Left colon (tissue), 2 donors: ENCODE measurements at places on chromosomes 5 and 9.

DNA sequence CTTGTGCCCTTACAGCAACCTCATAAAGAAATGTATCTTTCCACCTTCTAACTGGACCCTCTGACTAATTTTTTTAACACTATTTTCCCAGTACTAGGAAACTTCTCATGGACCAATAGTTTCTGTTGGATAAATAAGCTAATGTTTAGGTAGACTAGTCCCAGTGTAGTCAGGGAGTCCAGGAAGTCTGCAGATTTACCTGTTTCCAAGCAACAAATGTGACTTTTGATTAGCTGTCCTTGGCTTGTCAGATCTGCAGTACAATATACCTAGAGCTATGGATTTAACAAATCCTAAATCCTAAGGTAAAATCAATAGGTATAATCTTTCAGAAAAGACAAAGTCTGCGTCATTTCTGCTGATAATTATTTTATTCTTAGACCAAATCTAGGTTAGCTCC, 55.7 kb downstream of the FAM174A start:
- DNase-seq, result no peak

DNA sequence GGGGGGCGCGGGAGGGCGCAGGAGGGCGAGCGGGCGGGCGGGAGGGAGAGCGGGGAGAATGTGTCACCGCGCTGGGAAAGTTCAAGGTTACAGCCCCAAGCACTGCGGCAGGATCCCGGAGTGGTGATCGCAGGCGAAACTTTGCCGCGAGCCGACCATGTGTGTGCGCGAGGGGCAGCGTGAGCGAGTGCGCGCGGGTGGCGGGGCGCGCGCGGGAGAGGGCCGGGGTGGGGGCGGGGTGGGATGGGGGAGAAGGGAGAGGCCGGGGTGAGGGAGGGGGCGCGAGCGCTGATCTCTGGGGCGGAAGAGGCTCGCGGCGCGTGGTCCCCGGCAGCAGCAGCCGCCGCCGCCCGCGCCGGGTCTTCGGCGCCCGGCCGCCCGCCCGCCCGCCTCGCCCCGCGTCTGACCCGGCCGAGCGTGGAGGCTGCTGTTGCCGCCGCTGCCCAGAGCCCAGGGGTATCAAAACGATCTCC, at the start of gene NFIB:
TSS of gene NFIB (minus strand) at position 191 of the 473 bp plus-strand sequence. CDS start 630 bp downstream, outside the sequence.
- DNase-seq, result peak; percentile 45

GRCh38 chr9:6051511-6051950, 36.1 kb upstream of the RANBP6 start:
- DNase-seq, result no peak

GRCh38 chr5:87997662-87998061, 271.0 kb downstream of the TMEM161B start:
- no peak for DNase-seq

GRCh38 chr5:110034056-110034600, 344.4 kb downstream of the MAN2A1 start:
- no peak for DNase-seq

DNA sequence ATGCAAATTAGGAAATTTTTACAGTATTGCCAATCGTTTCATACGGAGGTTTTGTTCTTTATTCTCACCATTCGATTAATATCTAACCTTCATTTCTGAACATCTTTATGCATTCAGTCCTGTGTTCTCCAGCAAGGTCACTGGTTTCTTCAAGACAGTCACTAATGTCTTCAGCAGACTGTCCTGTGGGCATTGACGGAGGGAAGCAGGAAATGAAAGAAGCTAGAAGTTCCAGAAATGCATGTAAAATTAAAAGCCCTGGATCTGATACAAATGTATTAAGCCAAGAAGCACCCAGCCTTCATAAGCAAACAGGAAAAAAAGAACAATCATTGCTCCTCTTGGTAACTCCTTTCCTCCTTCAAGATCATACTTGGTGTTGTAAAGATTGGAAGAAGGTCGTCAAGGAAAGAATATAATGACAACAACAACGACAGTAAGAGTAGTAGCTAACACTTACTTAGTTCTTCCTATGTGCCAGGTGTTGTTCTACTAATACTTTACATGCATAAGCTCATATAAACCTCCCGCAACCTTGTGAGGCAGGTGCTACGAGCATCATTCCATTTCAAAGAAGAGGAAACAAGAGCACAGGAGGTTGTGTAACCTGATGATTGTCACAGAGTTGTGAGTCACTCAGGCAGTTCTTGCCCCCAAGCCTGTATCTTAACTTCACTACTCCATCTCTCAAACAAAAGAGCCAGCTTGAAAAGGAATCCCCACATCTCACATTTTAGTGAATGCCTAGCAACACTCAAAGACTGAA, 59.9 kb upstream of the CER1 start:
- DNase-seq, result no peak

DNA sequence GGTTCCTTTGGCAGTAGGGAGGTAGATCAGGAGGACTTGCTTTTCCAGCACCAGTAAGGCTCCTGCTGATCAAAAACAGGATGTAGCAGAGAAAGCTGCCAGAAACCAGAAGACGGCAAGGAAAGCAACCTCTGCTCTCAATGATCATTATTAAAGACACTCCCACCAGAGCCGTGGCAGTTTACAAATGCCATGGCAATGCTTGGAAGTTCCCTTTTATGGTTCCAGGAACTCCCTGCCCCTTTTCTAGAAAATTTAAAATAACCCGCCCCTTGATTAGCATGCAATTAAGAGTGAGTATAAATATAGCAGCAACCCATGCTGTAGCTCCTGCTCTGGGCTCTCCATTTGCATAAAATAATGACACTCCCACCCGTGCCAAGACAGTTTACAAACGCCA, 16.1 kb downstream of the EQTN start:
- DNase-seq, result no peak

- DNase-seq, result peak; percentile 35
These were observed 720 bp downstream of the NUDT12 start for GRCh38 chr5:103561685-103562452.

DNA sequence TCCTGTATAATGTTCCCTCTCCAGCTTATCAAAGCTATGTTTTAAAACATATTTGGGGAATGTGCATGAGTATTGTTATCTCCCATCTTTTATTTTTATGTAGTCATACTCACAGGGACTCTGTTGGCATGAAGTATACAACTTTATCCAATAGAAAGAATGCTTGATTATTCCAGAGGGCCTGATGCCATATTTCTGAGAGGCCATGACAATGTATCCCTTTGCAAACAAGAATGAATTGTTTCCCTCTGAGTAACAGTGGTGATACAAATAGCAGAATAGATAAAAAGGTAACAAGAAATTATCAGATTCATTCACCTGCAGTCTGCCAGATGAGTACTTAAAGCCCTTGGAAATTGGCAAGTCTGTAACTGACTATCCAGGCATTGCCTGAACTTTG, 125.9 kb downstream of the PLK2 start:
- DNase-seq, result no peak

DNA sequence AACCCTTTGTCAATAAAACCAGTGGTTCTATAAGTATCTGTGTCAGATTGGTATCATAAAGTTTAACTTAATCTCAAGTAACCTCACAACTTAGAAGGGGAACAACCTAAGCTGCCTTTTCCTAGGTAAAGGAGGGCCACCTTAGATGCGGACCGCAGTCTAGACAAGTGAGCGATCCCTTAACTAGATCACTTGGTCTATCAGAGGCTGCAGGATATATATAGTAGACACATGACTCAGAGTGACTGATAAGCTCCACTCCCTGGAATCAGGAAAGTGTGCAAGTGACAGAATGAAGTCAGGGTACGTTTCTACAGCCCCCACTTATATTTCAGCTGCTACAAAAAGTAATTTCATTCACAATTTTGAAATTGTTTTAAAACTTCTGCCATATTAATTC, 7.4 kb downstream of the REEP5 start:
- DNase-seq, result no peak
